ENCODE measurements at places on chromosomes 7 and 10.

GRCh38 chr10:42827201-42827600, 44.6 kb downstream of the BMS1 start:
- no peak for DNase-seq

DNA sequence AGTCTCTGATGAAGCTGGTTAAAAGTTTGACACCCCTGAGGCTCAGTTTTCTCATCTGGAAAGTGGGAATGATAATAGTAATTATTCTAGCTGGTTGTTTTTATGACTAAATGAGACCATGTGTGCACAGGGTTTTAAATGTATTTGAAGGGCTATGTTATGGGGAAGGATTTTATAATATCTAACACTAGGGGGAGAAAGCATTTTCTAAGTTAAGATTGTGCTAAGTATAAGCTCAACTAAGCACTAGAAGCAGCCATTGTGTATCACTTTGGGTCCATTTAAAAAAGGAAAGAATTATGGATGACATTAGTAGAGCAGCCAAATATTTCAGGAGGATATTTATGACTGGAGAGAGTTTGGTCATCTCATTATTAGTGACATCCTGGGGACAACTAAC, 49.5 kb upstream of the CREB5 start:
- DNase-seq, result no peak

DNA sequence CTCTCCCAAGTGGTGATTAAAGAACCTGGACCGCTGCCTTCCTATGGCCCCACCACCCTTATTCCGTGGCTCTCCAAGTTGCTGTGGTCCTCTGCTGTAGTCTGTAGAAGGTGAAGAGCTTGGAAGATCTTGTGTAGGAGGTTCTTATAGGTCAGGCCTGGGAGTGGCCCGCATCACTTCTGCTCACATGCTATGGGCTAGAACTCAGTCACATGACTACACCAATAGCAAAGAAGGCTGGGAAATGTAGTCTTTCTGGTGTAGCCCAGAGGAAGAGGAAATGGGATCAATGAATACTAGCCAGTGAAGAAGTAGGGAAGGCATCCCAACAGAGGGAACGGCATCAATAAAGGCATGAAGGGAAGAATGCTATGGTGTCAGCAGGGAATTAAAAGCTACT, 41.3 kb upstream of the AOAH start:
- no peak for DNase-seq

GRCh38 chr10:80415734-80416478, 7.6 kb downstream of the PRXL2A start:
- no peak for DNase-seq

DNA sequence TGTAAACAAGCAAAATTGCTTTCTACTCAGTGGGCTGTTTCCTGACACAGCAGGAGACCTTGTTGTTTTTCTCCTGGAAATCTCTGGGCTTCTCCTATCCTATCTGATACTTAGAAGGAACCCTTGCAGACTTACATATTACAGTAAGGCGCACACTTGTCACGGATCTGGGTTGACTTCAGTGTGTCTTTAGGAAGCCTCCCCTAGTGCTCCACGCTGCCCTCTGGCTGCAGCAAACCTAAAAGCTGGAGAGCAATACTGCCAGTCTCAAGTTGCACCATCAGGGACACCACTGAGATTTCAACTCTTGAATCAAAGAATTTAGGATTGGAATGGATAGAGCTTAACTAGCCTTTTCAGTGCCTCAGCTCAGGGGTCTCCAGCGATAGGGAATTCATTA, 495.3 kb downstream of the LRMDA start:
- no peak for DNase-seq

GRCh38 chr10:97736403-97736901, 476 bp upstream of the ZFYVE27 start:
- no peak for DNase-seq

GRCh38 chr10:51892965-51893658, 193.7 kb upstream of the CSTF2T start:
- DNase-seq, result peak; percentile 8
